ENCODE measurements at places on chromosomes 7 and 10.

- no peak for DNase-seq
These were observed 39.3 kb downstream of the INSYN2A start for GRCh38 chr10:127157089-127157488.

DNA sequence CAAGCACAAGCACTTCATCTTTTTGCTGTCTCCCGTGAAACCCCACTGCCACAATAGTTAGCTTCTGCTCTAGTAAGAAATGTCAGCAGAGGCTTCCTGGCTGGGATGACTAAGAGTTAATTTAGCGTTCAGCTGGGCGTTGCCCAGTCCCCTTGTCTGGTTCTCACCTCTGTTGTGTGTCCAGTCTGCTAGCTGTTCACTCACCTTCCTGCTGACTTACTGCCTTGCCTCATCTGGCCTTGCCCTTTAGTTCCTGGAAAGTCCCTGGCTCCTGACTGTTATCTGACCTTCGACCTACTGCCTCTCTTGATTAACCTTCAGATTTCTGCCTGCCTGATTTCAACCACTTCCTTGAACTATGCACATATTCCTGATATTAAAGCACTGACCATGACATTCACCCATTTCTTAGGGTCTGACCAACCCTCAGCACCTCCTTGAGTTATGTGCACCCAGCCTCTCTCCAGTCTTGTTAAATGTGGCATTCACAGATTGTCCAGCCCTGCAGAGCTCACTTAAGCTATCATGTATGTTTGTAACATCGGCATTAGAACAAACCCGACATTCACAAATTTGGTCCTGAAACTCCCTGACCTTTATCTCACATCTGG lies 30.3 kb downstream of the C7orf33 start:
- no peak for DNase-seq

DNA sequence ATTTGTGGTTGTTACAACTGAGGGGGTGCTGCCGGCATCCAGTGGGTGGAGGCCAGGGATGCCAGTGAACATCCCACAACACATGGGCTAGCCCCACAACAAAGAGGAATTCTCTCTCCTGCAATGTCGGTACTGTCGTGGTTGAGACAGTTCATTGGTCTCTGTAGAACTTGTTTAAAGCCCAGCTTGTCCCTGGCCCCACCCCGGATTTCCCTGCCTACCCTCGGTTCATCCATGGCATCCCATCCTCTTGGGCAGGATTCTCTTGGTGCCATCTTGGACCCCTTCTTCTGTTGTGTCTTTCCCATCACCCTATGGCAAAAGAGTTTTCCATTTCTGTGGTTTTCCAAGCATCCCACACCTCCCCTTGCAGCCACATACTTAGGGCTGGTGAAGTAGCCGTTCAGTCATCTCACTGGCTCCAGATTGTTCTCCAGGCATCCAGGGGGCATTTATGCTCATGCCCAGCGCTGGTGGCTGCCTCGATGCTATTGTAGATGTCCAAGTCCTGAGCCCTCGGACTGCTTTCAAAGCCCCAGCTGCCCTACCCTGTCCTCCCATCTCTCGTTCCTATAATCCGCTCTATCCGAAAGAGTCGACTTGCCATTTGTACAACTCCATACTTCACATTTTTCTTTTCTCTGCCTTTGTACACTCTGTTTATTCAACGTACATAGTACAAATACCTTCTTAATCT lies 39.2 kb downstream of the MGMT start:
- no peak for DNase-seq

DNA sequence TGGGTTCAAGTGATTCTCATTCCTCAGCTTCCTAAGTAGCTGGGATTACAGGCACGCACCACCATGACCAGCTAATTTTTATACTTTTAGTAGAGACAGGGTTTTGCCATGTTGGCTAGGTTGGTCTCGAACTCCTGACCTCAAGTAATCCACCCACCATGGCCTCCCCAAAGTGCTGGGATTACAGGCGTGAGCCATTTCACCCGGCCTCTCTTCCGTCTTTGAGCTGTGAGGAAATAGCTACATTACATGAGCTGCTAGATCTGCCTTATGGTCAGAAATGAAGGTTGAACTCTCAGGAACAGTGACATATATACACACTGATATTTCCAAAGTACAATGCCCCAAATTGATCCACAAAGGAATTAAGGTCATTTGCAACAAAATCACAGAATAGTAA lies 2.4 kb downstream of the BLVRA start:
- no peak for DNase-seq

DNA sequence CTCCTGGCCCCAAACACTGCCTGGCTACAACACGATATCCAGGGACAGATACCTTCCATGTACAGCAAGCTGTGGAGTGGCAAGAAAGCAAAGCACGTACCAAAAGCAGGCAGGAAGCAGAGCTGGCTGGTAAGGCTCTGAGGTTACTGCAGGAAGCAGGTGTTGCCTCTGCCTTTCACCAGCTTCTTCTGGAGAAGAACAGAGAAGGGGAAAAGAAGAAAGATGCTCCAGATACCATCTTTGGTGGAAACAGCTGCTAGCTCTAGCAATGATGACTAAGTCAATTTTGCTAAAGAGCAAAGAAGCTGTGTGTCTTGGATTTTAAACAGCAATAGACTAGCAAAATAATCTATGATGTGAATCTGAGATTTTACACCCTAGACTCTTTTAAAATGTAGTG lies 34.9 kb upstream of the PRSS1 start:
- DNase-seq = no peak

Data from urothelium cell line (cell line).